ENCODE measurements at places on chromosomes 1 and 21.

GRCh38 chr1:200491103-200491502 lies 81.3 kb upstream of the ZNF281 start:
- DNase-seq = no peak

GRCh38 chr1:87202922-87203655 lies 125.6 kb upstream of the LMO4 start:
- peak; percentile 35 for DNase-seq

DNA sequence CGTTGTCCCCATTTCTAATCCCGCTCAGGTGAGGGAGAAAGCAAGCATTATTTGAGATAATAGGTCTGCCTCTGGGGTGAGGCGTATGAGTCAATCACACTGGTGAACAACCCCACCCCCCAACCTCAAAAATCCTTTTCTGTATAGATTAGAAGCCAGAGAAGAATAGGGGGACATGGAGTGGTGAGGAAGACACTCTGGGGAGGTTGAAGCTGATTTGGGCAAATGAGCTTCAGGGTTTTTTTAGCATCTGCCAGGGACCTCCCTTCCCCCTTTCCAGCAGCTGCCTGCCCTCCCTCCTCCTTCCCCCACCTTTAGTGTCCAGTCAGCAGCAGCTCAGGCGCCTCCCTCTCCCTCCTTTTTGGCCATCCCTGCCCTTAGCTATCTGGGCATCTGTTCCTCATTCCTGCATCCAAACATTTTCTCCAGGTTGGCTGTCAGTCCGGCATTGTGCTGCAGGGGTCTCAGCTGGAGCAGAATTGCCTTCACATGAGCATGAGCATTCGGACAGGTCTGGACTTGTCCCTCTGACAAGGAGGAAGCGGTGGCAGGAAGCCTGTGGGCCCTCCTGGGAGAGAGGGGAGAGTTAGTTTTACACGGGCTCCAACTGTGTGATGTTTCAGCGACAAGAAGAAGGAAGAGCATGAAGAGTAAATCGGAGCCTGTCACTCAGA lies 30.8 kb upstream of the PTGFRN start:
- no peak for DNase-seq

- DNase-seq = no peak
These were observed 82.7 kb downstream of the BCAR3 start for GRCh38 chr1:93598861-93599439.

DNA sequence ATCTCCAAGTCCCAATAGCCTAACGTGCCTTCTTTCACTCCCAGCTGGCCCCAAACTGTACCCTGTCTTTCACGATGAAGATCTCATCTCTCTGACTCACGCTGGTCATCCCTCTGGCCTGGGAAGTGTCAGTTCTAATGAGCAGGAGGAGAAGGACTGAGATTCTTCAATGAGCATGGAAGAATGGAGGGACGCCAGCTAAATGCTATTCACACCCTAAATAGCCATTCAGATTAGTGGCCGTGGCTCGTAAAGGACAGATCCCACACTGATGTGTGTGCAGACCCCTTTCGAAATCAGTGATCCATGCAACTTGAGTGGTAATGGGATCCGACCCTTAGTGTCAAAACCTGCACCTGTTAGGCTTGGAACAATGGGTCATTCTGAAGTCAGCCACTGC lies 75.9 kb upstream of the SMYD2 start:
- no peak for DNase-seq

All from hematopoietic multipotent progenitor cell (in vitro differentiated cells).